ENCODE measurements at places on chromosomes 4 and X.

DNA sequence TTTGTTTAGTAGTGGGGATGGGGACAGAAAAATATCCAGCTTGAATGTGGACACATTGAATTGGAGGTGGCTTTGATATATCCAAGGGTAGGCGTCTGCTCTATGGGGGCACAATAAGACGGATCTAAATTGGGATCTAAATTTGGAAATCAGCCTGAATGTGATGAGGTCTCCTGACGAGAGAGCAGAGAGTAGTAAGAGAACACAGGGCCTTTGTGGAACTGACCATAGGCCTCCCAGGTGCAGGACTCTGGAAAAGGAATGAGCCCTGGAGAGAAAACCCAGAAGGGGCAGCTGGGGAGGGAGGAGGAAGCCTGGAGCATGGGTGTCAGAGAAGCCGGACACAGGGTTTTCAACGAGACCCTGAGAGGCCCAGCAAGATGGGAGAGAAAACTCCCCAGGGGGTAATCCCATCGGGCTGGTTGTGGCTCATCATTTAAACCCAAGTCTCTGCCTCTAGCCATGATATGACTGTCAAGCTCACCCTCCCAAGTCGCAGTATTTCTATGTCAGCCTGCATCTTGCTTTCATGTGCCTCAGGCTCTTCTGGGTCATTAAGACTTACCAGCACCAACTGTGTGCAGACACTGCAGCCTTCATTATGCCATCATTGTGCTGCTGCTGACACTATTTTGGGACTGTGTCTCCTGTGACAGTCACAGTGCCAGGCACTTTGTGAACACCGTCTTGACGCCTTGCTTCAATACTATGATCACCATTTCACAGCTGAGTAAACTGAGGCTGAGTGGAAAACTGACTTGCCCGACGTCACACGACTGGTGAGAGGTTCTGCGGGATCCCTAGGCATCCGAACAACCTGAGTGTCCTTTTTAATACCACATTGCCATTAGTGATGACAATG, 57.1 kb downstream of the ANAPC4 start:
- DNase-seq, result no peak

DNA sequence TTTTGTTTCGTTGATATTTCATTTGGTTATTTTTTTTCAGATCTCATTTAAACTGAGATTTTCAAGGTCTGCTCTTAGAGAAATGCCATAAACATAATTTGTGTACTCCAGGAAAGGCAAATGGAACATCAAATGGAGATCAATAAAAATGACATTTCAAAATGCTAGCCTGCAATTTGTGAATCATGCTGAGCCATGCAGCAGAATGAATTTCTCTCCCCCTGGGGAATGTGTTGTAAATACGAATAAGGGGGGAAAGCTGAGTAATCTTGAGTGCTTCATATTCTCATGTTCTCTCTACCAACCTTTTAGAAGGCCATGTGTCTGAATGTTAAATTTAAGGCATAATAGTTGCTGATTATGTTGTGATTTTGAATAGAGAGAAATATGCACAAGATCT, 7.8 kb downstream of the ZCCHC4 start:
- no peak for DNase-seq

- DNase-seq, result no peak
These were observed 14.1 kb downstream of the ENPEP start for GRCh38 chr4:110489901-110490508.

- DNase-seq, result no peak
These were observed 44.5 kb upstream of the IL21 start for GRCh38 chr4:122665161-122665929.

DNA sequence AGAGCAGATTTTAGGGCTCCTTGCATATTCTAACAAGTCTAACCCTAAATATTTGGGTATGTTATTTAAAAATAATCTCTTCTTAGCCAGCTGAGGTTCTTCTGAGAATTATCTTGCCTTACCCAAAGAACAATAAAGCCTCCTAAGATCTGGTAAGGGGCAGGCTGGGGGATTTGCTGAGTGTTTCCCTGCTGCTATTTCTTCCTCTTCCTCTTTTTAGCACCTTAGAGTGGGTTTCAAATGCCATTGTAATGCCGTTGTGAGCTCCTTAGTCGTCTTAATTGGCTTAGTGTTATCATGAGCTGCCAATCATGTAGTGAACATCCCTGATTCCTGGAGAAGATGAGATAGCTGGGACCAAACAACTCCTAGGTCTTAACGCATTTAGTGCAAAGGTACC, 15.4 kb downstream of the STOX2 start:
- DNase-seq, result no peak

- DNase-seq, result no peak
These were observed 96.3 kb upstream of the ADAMTS3 start for GRCh38 chr4:72665171-72665968.

GRCh38 chrX:41122664-41123257, 37.5 kb downstream of the USP9X start:
- DNase-seq, result no peak

DNA sequence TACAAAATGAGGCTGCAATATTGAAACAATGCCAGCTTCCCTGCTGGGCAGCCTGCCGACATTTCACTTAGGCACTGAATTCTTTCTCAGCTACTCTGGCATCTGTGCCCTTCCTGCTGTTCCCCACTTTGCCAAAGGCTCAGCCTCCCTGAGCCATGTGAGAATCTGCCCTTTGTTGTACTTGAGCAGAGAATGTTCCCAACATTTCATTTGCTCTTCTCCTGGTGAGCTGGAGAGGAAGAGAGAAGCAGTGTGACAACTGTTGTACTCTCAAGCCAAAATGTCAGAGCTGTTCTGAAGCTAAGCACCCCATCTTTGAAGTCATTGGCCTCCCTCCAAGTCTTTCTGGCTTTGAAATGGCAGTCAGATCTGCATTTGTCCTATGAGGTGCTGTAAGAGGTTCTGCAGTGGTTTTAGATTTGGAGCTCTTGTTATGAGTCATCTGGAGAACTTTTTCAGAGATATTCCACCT, 32.5 kb downstream of the LANCL3 start:
- DNase-seq, result no peak

Measured in right lung (tissue), 10 donors.